IPS DF 19.7 (cell line): ENCODE measurements at places on chromosomes 11 and 22.

DNA sequence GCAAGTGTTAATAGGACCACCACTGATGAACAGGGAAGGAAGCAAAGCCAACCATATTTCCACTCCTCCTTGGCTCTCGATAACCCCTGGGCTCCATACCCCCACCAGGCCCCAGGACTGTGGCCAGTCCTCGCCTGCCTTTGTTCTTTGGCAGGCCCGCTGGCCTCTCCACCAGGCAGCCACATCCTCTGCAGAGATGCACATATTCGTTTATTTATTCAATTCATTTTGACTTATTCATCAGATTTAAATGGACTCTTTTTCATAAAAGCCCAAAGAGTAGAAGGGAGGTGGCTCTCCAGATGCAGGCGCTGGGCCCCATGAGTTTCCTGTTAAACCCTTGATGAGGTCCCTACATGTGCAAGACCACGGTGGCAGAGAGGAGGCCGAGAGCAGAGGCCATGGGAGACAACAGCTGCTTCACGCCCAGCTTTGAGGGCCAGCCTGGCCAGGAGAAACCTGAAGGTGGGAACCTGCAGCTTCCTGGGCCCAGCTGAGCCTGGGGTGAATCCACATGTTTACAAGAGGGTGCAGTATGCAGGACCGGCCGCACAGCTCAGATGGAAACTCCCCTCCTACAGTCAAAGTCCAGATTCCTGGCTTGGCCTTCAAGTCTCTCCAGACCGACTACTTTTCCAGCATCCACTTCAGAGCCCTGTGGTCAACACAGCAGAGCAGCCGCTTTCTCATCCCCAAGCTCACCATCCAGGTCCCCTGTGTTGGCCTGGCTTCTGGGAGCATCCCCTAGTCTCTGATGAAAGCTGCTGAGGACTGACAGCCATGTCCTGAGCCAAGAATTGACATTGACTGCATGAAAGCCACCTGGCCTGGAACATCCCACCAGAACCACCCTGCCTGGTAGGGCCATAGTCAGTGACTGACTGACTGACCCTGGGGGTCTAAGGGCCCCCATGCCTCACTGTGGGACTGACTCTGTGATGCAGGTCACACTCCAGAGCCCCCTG lies 39.7 kb upstream of the CCND1 start:
- DNase-seq = no peak

DNA sequence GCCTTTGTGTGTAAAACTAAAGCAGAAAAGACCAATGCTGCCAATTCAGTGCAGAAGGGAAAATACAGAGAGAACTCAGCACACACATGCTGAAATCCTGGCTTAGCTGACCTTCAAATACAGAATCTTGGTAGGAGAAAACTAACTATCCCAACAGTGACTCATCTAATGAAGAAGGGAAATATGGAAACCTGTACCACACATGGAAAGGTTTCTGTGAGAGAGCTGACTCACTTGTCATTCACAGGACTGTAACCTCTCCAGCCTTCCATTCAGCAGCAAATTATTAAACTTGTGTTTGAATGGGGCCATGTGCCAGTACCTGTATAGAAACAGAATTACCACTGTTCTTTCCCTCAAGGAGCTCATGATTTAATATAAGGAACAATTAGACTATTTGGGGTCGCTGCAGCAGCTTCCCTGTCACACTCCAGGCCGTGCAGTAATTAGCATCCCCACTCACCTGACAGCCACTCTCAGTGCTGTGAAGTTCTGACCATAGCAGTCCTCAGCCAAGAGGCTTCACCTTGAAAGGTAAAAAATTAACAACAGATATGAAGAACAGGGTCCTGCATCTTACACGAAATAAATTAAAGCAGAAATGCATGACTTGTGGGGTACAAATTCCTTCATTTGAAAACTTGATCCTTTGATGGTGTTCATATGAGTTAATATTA lies 53.9 kb downstream of the MSANTD4 start:
- DNase-seq = no peak

GRCh38 chr11:115085461-115086210 lies 407.3 kb downstream of the NXPE2 start:
- DNase-seq = no peak

DNA sequence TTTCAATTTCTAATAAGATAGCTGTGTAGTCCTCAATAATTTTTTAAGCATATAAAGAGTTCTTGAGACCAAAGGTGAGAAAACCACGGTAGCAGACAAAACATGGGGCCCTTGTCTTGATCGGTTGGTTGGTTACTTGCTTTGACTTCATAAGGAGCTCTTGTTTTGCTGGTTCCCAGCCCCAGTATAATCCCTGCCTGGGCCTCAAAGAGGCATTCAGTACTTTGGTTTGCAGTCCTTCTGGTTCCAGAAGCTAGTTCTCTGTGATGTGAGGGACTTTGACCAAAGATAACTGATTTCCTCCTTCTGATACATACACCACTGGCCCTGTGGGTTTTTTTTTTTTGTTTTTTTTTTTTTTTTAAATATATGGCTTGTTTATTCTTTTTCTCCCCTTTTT lies 17.1 kb downstream of the MARK2 start:
- DNase-seq = no peak

DNA sequence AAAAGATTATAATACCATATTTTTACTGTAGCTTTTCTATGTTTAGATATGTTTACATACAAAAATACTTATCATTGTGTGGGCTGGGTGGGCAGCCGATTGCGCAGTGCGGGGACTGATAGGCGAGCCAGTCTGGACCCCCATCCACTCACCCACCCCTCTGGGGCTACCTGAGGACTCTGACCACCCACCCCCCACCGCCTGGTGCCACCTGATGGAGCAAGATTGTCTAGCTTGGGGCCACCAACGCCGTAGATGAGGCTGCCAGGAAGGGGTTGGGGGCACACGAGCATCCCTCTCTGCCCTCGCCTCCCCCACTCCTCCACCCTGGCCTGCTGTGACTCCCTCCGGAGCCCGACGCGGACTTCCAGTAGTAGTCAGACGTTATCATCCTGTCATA lies 32.4 kb downstream of the MIF start:
- no peak for DNase-seq

DNA sequence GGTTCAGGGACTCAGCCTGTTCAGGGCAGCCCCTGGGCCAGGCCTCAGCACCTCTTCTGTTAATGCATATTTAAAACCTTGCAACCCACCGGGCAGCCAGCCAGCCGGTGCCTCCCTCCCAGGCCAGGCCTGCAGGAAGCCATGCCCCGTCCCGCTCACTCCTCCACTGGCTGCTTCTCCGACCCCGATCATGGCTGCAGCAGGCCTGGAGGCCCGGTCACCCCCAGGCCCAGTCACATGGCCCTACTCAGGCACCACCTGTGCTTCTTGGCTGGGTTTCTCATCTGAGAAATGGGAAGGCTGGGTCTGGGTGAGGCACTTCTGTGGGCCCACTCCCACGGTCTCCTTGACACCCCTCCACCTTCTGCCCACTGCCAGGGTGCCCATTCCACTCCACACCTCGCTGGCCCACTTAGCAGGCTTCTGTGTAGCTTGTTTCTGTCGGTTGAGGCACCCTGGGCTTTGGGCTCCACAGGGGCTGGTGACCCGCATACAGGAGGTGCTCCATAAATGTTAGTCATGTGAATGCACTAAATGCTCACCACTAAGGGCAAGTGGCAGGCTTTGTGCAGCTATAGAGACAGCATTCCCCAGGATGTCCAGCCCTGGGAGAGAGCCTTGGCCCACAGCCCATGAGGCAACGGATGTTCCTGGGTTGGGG lies 11.4 kb downstream of the RTN4R start:
- DNase-seq = no peak

- no peak for DNase-seq
Observed at GRCh38 chr11:112977755-112978154, 16.5 kb downstream of the NCAM1 start.

DNA sequence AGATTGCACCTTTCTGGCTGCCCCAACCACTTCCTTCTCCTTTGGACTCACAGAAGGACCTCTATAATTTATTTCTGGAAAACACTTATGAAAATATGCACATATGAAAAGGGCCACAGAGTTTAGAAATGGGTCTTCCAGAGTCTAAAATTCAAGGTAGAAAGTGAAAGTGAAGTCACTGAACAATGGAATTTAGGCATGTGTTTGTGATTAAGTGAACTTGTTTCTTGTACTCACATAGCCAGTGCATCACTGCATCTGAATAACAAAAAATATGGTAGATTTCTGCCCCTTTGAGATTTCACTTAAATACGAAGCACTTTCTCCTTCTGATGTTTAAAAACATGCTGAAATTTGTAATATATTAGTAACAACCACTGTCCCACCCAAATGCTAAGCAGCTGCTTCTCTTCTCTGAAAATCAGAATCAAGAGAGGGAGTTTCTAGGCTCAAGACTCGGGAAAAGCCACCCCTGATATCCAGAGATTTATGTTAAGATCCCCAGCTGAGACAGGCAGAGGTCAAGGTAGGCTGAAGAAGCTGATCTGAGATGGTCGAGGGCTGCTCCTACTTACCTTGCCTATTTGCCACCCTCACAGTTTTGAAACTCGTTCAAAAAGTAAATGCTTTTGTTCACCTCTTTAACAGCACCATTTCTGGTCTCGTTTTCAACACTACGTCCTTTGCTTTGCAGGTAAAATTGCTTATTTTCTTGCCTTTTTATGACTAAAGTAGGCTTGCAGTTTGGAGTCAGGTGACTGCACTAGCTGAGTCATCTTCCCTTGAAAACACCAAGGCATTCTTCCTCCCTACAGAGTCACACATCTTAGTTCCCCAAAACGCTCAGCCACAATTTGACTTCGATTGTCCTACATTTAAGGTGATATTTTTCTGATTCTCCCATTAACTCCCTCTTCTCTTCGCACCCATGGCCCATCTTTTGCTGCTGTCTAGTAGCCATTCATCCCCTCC lies at the start of gene XKR3:
XKR3 (minus strand) TSS at position 696 of the 972 bp plus-strand sequence. CDS start 17,338 bp downstream, outside the sequence.
- DNase-seq = no peak

DNA sequence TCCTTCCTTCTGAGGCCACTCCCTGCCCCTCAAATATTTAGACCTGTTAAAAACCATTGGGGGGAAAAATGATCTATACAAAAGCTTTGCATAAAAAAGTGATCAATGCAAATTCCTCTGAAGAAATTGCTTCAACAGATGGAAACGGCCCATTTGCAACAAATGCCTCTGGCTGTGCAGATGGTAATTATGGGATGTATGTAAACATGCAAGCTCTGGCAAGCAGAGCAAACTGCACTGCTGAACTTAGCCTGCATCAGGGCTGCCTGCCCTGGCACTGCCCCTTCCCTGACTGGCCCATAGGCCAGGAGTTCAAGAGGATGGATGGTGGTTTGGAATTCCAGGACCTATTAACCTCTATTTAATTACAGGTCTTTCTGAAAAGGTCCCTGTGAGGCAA lies 388.7 kb downstream of the MIAT start:
- no peak for DNase-seq

GRCh38 chr11:71542879-71543777 lies 5.1 kb upstream of the KRTAP5-9 start:
- DNase-seq = no peak

DNA sequence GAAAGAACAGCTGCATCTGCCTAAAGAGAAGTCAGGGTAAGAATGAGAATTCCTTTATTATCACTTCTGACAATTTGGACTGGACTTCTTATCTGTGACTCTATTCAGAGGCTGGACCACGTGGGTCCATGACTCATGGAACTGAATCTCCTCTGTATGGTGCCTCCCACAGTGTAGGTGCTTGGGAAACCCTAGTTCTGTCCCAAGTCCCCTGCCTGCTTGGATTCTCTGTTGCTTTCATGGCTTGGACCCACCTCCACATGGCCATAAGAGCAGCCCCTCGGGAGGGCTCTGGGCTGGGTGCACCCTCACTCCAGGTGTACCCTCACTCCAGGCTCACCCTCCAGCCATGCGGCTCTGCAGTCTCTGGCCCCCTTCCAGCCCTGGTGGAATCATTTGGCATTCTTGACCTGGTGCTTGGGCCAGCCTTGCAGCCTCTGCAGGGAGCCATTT lies 153.4 kb downstream of the CACNA1I start:
- DNase-seq = no peak

DNA sequence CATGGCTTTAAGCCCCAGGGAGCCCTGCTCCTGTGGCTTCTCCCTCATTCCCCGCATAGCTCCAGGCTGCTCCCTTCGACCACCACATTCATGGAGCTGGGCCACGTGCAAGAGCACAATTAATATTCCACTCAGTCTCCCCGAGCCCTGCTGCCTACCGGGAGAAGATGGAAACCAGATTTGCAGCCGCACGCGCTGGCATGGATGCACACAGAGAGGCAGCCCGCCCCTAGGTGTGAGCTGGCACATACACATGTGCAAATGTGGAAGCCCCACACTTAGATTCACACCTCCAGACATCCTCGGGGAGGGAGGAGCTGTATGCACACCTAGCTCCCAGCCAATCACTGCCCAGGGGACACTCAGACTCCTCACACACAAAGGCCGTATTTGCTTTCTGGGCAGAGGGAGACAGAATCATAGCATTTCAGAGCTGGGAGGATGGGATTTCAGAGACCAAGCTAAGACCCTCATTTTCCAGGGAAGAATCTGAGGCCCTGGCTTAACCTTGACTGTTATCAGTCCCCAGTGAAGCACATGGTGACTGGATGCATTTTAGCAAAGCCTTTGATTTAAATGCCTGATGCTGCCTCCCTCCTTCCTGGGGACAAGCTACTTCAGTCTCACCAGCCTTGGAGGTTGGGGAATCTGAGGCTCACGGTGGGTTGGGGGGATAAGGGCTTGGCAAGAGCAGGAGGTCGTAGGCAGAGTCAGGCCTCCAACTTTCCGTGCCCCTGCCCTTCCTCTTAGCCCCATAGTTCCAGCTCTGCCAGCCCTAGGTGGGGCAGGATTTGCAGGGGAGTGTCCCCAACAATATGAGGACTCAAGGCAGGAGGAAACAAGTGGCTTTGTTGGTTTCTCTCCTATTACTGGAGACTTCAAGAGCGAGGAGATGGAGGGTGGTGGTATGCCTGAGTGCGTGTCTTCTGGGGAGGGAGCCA lies 5.3 kb upstream of the CREB3L1 start:
- no peak for DNase-seq
